Caco-2 (cell line): ENCODE measurements at places on chromosomes 6 and 20. TPM values are rescaled to one million over a fixed set of nuclear protein-coding genes. Genes with fewer than 3 reads are reported as not detected.

Gene WFDC5
- not detected in 2 replicates for total RNA-seq

Gene SEL1L2
- not detected in 2 replicates for total RNA-seq

Gene MMP24
- 13.0 and 15.6 TPM in 2 replicates for total RNA-seq

Gene TJAP1
- total RNA-seq = 34.0 and 39.4 TPM in 2 replicates

Gene GHRH
- not detected in 2 replicates for total RNA-seq

Gene MUC21
- total RNA-seq = not detected in 2 replicates

Gene MLN
- not detected in 2 replicates for total RNA-seq

Gene SMOC2
- total RNA-seq = 2.8 and 4.5 TPM in 2 replicates
